ENCODE measurements at places on chromosomes 4 and X.

DNA sequence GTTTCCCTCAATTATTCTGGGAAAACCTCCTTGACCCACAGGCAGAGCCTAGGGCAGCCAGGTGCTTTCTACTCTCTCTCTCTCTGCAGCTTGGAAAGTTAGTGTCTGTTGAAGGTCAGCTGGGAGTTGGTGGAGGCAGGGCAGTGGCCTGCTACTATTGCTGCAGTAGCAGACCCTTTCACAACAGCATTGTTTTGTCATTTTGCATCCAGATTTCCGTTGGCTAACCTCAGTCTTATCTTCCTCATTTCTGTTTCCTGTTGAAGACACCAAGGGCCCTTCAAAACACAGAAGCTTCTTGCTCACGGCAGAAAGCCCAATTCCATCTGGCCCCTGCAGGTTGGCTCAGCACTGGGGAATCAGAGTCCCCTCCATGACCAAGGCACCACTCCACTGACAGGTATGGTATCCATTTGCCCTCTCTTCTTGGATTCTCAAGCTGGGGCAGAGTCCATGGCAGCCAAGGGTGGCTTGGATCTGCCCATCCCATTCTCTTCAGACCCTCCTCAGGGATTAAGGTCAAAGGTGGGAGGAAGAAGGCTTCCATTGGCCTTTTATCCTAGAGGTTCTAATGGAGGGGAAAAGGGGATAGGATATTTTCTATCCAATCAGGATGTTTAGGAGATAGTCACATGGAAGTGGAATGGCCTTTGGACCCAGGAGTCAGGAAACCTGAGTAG lies 24.6 kb downstream of the VSIG4 start:
- DNase-seq = peak; percentile 91

DNA sequence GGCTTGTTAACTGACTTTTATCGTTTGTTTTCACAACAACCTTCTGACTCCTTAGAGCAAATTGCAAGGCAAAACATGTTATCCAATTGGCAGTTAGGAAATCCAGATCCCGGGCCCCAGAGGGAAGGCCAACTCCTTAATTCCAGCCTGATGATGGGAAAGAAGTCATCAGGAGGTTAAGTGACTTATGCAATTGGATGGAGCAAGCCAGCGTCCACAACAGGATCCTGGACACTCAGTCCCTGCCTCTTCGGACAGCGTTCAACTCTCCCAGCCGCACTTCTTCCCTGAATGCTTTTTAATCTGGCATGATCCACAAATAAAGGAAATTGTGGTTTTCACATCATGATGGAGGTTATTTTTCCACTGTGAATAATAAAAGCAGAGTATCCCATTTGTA lies 310.1 kb downstream of the RAB28 start:
- no peak for DNase-seq

DNA sequence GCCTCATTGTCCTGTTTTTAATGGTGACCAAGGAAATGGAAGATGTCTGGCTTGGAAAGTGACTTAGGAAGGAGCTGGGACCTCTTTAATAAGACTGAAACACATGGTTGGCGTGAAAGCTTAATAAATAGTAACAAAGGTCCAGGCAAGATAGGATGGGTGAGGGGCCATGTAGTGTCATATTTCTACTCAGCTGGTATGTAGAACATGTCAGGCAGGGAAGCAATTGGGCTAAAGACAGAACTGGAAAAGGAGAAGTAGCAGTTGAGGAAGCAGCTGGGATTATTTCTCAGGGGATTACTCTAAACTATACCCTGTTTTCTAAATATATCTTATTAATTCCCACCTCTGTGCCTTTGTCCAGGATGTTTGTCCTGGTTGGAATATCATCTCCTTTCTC lies 18.6 kb downstream of the ITGB1BP2 start:
- peak; percentile 8 for DNase-seq

GRCh38 chr4:116357758-116358157 lies 727.6 kb downstream of the TRAM1L1 start:
- no peak for DNase-seq

- no peak for DNase-seq
These were observed 26.5 kb downstream of the RELL1 start for GRCh38 chr4:37659696-37660095.

DNA sequence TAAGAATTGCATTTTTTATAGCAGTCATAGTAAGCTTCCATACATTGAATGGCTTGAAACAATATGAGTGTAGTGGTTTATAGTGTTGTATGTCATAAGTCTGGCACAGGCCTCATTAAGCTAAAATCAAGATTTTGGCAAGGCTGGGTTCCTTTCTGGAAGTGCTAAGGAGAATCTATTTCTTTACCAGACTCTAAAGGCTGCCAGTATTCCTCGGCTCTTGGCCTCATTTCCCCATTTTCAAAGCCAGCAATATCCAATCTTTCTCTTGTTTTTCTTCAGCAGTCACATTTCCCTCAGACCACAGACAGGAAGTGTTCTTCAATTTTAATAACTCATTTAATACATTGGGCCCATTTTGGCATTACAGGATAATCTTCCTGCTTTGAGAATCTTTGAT lies 1155.5 kb upstream of the PABPC4L start:
- no peak for DNase-seq

DNA sequence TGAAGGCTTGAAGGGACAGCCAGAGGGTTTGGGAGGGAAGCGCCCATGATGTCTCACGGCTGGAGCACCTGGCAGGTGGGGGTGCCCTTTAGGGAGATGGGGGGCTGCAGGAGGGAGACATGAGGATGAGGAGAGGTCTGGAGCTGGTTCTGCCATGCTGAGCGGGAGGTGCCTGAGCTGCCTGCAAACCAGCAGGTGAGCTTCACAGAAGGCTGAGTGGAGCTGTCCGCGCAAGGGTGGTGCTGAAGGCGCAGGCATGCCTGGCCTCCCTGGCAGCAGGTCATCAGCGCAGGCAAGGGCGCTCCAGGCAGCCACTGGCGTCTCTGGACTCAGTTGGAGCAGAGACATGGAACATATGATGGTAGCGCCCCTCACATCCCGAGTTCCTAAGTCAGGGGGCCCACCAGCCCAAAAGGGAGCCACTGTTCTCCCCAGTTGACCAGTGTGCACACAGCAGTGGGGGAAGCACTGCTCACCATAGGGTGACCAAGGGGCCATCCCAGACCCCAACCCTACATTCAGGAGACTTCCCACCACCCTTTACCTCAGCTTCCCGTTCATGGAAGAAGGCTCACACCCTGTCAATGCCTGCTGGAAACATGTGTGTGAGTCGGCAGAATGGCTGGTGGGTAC lies 25.8 kb downstream of the ADRA2C start:
- no peak for DNase-seq

DNA sequence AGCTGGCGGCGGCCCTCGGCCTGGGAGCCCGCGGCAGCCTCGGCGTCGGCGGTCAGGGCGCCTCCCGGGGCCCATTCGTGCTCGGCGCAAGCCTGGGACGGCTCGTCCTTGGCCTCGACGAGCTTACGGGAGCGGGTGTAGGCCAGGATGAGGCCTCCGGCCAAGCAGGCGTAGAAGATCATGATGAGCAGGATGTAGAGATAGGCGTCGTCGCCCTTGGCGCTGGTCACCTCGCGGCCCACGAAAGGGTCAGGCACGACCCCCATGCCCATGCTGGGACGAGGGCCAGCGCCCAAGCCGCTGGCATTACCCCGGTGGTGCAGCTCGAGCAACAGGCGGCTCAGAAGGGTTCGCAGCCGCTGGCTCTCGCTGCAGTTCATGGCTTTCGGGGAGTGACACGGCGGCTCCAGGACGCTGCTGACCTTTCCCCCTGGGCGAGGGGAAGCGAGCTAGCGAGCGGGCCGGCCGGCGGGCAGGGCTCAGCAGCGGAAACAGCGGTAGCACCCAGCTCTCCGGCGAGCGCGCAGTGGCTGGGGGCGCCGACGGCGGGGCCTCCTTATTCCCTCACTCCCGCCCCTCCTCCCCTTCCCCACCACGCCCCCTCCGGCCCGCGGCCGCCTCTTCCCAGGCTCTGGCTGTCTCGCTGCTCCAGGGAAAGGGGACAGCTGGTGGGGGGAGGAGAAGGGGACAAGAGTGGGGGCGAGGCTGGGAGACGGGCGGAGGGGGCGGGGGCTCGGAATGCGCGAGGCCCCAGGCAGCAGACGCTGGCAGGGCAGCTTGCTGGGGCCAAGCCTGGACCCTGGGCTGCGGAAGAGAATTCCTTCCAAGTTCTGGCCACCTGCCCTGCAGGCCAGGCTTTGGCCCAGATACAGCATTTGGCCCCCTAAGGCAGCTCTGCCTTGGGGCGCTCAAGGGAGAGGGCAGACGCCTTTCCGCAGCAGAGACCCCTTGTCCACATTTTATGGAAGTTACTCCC lies at the start of gene KCNE5:
TSS of gene KCNE5 (minus strand) at position 532 of the 976 bp plus-strand sequence. CDS start at position 380, 152 bp downstream.
- DNase-seq = no peak

DNA sequence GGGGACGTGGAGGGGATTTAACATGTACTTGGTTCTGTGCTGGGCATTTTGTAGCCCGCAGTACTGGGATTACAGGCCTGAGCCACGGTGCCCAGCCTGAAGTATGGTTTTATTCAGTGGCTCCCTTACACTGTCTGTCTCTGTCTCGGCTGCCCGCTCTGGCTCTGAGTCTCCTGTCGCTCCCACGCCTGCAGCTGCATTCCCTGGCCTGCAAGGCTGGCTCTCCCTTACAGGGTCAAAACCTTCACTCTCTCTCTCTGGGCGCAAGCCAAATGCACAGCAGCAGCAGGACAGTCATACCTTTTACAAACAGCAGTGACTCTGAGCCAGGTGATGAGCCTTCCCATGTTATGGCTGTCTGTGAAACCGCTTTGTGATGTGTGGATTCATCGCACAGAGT lies 72.1 kb downstream of the HTRA3 start:
- DNase-seq = no peak

DNA sequence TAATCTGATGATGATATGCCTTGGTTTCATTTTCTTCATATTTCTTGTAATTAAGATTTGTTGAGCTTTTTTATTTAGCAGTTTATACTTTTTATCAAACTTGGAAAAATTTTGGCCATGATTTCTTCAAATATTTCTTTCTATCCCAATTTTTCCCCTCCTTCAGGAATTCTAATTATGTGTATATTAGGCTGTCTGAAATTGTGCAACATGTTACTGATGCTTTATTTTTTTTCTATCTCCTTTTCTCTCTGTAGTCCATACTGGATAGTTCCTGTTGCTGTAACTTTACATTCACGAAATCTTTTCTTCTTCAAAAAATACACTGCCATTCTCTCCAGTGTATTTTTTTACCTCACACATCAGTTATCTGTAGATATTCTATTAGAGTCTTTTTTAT lies 10.8 kb downstream of the THAP6 start:
- DNase-seq = no peak

GRCh38 chr4:183540410-183541009 lies 35.7 kb downstream of the ING2 start:
- no peak for DNase-seq

All from AML-193 (cell line).